ENCODE measurements at places on chromosomes 5 and 9.

- DNase-seq = no peak
Measured at GRCh38 chr9:75378926-75379325, 290.6 kb downstream of the OSTF1 start.

DNA sequence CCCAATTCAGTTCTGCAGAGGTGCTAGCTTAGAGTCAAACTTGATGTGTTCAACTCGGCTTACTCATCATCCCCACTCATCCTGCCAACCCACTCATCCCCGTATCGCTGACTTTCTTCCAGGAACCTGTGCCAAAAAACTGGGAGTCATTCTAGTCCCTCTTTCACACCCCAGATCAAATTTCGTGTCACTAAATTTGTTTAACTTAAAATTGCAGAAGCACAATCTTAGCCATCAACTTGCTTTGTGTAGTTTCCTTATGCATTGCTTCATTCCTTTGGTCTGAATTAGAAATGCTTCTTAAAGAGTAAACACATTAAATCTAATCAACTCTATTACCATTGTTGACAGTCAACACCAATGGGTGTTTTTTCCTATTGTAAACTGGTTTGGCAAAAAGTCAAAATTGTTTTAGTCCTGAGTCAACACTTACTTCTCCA is 162.4 kb downstream of the TTC39B start:
- peak; percentile 7 for DNase-seq

- DNase-seq = no peak
Measured at GRCh38 chr5:3000631-3001030, 249.2 kb upstream of the IRX2 start.

- peak; percentile 11 for DNase-seq
Measured at GRCh38 chr5:119453040-119453373, 710 bp downstream of the HSD17B4 start.

GRCh38 chr5:121596882-121597281 is 254.8 kb upstream of the FTMT start:
- DNase-seq = no peak

DNA sequence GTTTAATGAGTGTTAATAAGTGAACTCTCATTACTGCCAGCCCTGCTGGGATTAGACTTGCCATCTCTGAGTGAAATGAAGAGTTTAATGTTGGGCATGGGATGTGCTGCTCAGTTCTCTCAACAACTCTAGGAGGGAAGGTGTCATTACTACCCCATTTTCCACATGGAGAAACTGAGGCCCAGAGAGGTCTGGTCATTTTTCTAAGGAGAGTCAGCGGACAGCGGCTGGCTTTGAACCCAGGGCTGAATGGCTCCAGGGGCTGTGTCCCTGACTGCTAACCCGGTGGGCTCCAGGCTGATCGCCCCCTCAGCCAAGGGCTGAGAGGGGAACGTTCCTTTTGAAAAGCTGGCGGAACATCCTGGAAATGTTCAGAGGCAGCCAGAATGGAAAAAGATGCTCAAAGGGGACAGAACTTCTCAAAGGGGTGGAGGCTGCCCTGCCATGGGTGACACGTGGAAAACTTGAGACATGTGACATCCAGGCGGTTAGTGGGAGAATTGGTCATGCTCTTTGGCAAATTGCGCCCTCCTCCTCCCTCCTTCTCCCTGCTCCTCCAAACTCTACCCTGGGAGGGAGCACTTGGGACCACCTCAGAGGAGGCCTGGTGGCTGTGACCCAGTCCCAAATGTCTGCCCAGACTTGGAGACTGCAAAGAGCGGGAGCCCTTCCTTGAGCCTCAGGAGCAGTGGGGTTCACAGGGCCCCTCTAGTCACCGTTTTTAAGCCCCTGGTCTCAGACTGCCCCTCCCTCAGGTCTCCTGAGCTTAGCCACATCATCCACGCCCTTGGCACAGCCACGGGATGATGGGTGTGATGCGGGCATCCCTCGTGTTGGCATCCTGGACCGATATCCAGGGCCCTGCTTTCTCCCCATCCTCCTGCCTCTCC is 28.7 kb downstream of the DNM1 start:
- DNase-seq = no peak

DNA sequence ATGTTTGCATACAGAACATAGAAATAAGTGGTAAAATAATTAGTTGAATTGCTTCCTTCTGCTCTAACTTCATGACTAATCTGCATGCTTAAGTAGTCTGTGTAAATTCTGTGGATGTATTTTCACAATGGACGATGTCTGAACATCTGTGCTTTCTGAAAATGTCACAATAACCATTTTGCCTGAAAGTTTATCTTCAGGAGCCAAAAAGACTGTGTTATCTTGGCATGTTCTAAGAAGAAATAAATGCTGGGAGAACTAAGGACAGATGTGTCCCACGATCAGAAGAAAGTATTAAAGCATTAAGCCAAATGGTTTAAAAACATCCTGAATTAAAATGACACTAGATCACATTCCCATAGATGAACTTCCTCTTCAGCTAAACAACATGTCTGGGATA is 397.6 kb downstream of the SPOCK1 start:
- peak; percentile 29 for DNase-seq

DNA sequence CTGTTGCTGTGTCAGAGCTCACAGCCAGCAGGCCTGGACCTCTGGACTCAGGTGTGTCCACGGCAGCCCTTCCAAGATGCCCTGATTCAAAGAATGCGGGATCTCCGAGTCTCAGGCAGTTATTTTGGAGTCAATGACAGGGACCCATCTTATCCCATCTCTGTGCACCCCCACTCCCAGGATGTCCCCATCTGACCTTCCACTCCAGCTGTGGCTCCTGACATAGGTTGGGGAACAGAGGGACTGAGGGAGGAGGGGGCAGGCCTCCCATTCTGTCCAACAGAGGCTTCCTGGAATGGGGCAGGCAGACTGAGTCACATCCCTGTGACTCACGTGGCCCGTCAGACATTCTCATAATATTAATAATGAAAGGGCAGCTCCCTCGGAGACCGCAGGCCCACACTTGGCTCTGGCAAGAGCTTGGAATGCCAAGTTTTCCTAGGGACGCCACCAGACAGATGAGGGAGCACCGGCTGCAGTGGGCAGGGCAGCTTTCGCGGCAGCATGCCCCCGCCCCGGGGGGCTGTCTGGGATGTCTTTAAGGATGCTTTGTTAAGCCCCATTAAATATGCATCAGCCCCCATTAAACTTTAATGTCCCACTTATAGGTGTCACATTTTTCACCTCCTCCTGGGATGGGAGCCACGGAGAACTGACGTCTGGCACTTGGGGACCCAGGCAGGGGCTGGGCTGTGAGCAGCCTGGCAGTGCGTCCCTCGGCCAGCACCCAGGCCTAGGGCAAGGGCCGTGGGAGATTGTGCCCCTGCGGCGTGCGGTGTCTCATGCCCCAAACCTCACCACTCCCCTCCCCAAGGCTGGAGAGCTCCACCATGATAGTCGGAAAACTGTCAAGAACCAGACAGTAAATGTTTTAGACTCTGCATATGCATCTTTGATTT is 23.6 kb upstream of the FIBCD1 start:
- DNase-seq = peak; percentile 97

GRCh38 chr5:72133212-72133990 is 26.1 kb downstream of the MAP1B start:
- peak; percentile 72 for DNase-seq

DNA sequence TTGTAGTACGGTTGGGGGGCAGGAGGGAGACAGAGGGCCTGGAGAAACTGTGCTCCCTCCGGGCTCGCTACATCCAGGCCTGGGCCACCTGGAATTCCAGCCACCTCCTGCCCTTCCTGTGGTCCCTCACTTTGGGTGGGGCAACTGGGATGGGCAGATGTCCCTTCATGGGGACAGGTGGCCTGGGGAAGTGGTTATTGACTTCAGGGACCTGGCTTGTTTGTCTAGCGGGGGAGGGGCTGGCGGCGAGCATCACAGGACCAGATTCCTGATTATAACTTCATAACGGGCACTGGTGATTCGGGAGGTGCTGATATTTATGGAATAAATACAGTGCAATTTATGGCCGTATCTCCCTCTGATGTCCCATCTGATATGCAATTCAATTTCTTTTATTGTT is 20.1 kb upstream of the LAMC3 start:
- no peak for DNase-seq

DNA sequence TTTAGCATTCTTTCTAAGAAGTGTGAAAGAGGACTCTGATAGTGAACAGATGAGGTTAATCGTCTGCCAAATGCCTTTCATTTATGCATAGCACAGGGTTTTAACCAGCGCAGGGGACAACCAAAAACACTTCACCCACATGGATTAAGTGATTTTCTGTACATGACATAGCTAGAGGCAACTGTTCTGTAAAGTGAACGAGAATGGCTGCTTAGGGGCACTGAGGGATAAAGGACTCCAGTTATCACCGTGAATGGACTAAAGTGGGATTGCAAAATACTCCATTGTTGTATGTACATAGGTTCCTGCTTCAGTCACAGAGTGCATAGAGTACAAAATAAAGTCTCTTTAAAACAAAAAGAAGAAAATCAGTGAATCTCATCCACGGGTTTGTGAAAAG is 456.8 kb downstream of the DMAC1 start:
- no peak for DNase-seq

DNA sequence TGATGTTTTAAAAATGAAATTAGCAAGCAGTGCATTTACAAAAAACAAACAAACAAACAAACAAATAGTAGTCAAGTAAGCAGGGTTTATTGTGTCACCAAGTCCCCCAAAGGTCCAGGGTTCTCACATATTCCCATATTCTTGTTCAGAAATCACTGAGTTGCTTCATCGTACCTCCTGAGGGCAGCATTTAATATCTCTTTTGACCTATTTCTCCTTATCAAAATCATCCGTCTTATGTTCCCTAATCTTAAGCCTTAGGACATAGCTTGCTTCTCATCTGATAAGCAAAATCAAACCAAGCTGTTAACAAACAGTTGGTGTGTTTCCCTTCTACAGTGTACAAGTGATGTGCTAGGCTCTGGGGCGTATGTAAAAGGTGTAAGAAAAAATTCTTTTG is 109.5 kb upstream of the MAN2A1 start:
- no peak for DNase-seq

GRCh38 chr9:6968271-6968670 is 210.5 kb downstream of the KDM4C start:
- peak; percentile 61 for DNase-seq

DNA sequence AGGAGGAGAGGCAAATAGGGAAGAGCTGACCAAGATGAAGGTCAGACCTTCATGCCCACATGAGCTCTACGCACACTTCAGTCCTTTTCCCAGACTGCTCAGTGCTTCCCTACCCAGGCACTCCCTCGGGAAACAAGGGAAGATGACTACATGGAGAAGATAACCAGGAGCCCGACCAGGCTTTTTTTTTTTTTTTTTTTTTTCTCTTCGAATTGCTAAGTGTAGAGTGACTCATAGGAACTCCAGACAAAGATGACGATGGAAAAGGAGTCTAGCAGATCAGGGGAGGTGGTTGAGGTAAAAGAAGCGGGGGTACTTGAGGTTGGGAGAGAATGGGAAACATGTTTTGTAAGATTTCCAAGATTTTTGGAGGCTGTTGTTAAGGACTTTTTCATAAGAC is 526.1 kb downstream of the BNC2 start:
- DNase-seq = peak; percentile 98

DNA sequence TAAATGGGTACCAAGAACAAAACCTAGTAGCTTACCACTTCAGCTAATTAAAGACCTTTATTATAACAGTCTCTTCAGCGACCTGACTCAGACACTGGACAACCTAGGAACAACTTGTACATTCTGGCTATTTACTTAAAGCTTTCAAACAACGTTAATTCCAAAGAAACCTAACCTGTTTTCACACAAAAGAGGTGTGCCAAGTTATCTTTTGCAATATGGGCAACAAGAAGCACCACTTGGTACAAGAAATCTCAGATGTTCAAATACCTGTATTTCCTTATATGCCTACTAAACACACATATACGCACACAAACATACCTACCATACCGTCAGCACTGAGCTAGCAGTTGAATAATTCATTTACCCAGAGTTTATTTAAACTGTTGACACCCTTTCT is 23.0 kb downstream of the RNF145 start:
- DNase-seq = no peak

- no peak for DNase-seq
Measured at GRCh38 chr9:95057101-95057500, 260.4 kb downstream of the FANCC start.

All from fibroblast of skin of abdomen (primary cell).